ENCODE measurements at places on chromosomes 1 and 21.
A peak's percentile ranks its signal among the peaks of the same experiment; 100 is the strongest.

DNA sequence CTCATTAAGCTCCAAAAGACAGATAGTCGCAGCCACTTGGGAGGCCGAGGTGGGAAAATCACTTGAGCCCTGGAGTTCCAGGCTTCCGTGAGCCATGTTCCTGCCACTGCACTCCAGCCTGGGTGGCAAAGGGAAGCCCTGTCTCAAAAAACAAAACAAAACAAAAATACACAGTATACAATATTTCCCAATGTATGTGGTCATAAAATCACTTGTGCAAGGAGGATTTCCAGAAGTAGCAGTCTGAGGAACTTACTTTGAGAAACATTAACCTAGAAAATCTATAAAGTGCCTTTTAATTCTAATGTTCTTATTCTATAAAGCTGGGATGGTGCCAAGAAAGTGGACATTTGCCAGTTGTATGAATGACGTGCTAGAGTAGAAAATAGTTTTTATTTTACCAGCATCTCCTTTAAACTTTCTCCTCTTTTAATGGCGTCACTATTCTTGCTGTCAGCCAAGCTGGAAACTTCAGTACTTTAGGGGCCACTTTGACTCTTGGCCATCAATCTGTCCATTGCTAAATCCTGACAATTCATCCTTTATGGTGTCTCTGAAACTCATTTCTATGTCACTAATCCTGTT lies 22.5 kb downstream of the FAM177B start:
- DNase-seq, result no peak

DNA sequence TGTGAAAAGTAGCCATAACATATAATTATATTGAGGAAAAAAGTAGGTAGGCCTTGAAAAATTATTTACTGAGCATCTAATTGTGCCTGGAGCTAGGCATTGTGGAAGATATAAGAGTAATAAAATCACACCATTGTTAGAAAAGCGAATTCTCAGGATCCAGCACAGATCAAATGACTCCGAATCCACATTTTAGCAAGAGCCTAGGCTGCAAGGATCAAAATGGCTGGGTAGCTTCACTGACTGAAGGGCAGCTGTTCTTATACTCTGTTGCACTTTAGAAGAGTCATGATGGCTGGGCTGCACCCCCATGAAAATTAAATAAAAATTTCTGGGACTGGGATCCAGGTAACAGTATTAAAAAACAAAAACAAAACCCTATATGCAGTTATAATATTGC lies 67.6 kb upstream of the HMCN1 start:
- DNase-seq, result no peak

- no peak for DNase-seq
These were observed 952.8 kb upstream of the ADGRL2 start for GRCh38 chr1:80847904-80848303.

GRCh38 chr1:204495777-204496176 lies 1.2 kb upstream of the PIK3C2B start:
- DNase-seq, result no peak

GRCh38 chr1:88946861-88947260 lies 45.6 kb downstream of the KYAT3 start:
- no peak for DNase-seq

- DNase-seq, result peak; percentile 18
These were observed 52.9 kb downstream of the LRRC8D start for GRCh38 chr1:89873770-89874169.

- DNase-seq, result no peak
These were observed 9.6 kb downstream of the SH3BGR start for GRCh38 chr21:39461419-39461818.

DNA sequence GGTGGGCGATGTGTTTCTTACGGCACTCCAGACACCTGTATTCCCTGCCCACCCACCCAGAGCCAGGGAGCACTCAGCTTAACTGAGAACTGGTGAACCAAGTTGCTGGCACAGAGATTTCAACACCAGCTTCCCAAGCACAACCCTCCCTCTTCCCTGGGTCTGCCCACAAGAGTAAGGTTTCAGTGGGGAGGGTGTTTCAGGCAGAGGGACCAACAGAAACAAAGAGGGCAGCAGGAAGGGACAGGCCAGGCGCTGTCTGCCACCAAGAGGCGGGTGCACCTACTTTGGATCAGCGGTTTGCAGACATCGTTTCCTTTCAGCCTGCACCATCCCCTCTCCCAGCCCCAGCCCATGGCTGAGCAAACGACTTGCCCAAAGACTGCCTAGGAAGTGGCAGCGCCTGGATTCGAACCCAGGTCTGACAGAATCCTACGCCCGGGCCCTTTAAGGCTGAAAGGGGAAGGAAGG lies 21.9 kb upstream of the ALDH4A1 start:
- peak; percentile 43 for DNase-seq

DNA sequence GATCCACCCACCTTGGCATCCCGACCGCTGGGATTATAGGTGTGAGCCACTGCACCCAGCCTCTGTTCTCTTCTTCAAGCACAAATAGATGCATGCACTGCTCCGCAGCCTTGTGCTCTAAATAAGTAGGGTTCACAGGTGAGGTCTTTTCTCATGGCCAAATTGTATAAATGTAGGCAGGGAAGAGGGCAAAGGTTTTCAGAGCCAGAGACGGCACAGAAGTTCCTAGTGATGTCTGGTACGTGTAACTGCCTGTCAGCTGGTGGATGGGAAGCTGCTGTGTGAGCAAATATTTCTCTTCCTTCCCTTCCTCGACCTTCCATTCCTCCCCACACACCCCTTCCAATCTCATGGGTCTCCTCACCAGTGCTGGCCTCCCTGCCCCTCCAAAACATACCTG lies 70.8 kb upstream of the FAM20B start:
- DNase-seq, result no peak

DNA sequence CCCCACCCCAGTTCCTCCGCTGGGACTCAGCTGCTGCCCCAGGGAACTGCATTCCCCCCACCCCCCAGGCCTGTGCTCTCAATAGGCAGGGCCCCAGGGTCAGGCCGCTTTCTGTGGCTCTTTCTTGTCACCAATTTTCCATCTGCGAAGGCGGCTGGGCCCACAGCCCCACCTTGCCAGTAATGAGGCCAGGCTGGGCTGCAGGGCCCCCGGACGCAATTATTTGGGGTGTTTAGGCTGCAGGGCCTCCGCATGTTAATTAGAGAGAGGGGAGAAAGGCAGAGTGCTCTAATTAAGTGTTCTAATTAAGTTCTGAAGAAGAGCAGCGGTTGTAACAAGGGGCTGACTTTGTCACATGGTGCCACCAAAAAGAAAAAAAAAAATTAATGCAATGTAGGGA lies 71.8 kb downstream of the EPHB2 start:
- DNase-seq, result no peak

- no peak for DNase-seq
These were observed 50.4 kb downstream of the ATP5PO start for GRCh38 chr21:33865176-33865575.

GRCh38 chr21:38531039-38531541 lies 32.8 kb upstream of the ERG start:
- no peak for DNase-seq

- no peak for DNase-seq
These were observed 7.1 kb downstream of the CHRNB2 start for GRCh38 chr1:154574716-154575115.
